NCI-H187 (cell line): ENCODE measurements at places on chromosomes 13 and 19.
A peak's percentile ranks its signal among the peaks of the same experiment; 100 is the strongest.

DNA sequence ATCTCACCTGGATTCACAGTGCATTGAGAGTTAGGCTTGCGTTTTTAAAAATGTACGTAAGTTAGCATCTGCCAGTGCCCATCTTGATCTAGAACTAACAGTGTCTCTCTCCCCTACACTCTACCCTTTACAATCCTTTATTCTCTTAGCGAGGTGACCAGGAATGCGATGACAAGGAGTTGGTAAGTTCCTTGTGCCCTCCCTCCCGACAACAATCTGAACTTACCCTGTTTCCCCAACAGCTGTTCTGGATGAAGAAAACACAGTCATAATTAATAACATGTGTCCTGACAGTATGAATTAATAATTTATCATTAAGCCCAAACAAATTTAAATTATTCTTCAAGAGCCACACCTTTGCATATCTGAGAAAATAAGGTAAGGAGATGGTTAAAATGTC lies 6.3 kb downstream of the TSHZ3 start:
- DNase-seq: no peak

- no peak for DNase-seq
These were observed 292.9 kb downstream of the DNAJC15 start for GRCh38 chr13:43316281-43316680.

DNA sequence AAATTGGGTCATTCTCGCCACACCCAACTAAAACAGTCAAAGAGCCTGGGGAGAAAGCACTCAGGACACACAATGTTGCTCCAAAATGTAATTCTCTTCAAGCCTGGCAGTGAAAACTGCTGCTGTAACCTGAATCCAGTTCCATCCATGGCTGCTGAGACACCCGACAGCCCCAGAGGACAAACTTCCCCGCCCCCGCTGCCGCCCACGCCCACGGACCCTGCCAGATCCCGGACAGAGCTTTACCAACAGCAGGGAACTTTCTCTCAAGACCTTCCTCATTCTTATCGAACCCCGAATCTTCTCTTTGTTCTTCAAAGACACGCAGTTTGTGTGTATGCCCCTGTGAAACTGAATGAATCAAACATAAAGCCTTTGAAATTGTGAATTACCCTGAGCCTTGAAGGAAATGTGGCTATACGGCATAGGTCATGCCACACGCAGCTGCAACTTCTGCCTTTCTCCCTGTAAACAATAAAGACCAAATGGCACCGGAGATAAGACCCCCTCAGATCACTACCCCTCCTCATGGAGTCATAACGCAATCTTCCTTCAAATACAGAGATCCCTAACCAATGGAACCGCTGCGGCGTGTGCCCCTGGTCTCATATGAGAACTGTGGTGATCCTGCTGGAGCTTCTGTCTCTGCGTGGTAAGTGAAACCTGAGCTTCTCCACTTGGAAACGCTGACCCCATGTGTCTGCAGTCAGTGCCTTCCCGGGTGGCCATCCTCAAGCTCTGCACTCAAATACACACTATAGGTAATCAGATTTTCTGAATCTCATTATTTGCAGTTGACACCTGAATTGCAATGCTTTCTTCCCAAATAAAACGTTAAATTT lies 4.8 kb upstream of the LAMP1 start:
- no peak for DNase-seq

DNA sequence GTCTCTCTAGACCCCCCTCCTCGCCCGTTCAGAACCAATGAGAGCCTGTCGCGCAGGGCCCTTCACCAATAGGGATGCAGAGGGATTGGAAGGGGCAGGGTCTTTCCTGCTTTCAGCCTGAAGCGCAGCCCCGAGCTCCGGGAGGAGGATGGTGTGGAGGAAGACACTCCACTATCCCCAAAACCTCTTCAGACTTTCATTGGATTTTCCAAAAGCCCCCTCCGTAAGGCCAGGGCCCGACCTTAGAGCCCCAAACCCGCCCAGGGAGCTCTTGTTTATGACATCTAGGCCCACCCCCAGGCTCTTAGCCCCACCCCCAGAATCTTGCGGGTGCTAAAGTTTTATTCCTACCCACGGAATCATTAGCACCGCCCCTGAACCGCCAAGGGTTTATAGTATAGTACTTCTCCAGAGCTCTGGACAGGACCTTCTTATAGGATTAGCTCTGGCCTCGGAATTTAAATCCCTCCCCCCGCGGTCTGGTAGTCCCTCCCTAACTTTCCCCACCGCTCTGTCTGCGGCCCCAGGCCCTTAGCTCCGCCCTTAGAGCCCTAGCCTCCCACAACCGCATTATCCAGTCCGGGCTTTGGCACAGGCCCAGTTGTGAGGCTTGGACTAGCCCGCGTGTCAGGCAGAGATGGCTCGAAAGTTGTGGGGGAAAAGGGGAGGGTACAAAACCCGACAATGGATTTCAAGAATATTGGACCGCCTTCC lies 6.6 kb upstream of the EML2 start:
- peak; percentile 52 for DNase-seq

DNA sequence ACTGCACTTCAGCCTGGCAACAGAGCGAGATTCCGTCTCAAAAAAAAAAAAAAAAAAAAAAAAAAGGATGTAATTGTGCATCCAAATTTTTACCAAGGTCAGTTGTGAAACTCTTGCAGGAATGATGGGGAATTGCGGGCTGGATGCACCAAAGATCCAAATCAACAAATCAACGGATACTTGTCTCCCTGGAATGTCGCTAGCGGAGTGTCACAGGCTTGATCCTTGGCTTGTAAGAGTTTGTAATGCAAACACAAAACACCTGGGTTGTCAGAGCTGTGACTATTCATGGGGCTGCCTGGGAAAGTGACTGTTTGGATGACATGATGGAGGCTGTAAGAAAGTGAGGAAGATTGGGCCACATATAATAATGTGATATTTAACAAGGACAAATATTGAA lies 4.2 kb downstream of the KANK3 start:
- DNase-seq: no peak

DNA sequence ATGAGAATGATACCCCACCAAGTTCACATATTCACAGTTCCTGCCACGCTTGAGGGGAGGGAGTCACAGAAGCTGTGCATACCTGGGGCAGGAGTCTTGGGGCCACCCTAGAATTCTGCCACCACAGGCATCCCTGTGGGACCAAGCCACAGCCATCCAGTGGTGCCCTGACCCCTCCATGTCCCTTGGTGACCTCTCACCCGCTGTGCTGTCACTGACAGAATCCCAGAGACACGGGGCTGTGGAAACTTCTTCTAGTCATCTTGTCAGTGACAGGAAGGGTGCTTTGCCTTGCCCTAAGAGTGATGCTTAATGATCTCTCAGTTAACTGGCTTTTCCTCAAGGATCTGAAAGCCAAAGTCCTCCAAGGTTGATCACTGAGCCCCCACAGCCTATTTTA lies 58.4 kb upstream of the UQCRFS1 start:
- no peak for DNase-seq

DNA sequence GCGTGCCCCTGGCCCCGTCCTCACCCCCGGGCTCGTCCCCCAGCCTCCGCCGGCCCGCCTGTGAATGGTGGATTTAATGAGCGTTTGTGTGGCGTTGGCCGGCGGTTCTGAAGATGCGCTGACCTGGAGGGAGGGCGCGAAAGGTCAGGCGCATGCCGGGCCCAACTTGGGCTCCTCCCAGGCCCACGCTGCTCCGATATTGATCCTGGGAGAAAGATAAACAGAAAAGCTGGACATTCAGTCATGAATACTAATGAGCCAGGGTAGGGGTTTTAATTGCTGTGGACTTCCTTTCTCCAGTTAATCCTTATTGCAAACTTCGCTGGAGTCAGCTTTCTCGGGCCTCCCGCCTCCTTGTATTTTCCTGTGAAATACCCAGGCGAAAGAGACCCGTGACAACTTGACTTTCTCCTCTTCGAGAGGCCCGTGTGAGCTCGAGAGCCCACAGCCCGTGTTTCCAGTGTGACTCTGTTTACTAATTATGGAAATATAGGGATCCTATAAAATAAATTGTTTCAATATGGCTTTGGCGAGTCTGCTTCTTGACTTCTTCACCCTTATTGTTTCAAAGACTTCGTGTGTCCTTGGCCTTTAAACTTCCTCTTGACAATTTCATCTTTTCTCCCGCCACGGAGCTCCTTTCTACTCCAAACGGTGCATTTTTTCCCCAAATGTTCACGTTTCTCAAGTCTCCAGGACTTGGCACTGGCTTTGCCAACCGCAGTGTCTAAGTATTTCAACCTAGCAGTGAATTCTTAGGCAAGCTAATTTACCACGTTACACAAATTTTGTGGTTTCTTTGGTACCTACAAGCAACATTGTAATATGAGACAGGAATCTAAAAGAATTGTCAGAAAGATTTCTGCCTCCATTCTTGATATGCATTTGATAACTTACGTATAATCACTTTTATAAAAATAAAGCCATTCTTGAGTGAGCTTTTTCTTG lies 10.5 kb downstream of the ZIC2 start:
- DNase-seq: no peak

GRCh38 chr13:88908961-88909441 lies 1237.8 kb downstream of the SLITRK5 start:
- DNase-seq: no peak

DNA sequence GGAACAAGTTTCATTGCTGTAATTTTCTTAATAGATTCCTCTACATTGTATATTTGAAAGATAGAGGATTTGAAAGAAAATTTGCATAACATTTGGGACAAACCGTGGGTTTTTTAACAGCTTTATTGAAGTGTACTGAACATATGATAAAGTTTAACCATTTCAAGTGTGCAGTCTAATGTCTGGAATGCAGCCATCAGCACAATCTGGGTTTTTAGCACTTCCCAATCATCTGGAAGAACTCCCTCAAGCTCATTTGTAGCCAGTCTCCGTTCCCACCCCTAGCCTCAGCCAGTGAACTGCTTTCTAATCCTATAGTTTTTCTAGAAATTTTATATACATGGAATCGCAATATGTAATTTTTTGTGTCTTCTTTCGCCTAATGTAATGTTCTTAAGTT lies 12.6 kb downstream of the METTL21C start:
- DNase-seq: no peak

GRCh38 chr19:7658219-7658686 lies 10.6 kb upstream of the RETN start:
- no peak for DNase-seq

DNA sequence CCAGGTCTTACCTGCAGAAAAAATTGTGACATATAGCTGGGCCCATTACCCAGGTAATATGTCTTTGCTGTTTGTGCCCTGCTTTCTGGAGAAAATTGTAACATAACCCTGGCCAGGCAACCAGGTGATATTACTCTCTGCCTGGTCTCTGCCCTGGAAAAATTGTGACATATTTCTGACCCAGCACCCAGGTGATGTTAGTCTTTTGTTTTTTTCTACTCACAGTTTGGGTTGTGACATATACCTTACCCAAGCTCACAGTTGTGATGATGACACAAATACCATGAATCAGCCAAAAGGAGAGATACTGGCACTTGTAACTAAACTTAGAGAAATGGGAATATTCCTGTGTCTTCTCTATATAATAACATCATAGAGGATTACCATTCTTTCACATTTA lies 6.5 kb upstream of the ZNF726 start:
- no peak for DNase-seq

- DNase-seq: no peak
These were observed 27.5 kb upstream of the SIGLEC11 start for GRCh38 chr19:49988433-49988832.

- DNase-seq: no peak
These were observed 75.7 kb downstream of the DPF1 start for GRCh38 chr19:38148337-38148736.

DNA sequence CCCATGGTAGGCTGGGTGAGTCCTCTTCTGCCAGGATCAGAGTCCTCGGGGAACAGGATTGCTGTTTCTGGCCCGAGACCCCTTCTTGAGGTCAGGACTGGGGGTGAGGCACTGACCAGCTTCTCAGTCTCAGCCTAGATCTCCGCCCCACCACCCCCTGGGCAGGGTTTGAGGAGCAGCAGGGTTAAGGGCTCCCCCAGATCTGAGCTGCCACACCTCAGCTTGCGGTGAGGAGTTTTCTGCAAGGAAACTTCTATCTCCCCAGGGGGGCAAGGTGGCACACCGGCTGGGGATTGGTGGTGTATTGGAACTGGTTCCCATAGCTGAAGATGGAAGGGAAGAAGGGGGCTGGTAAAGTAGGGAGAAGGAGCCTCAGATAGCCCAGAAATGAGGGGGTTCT lies 19.5 kb downstream of the CHST8 start:
- no peak for DNase-seq

GRCh38 chr13:78827471-78827870 lies 168.5 kb upstream of the OBI1 start:
- DNase-seq: no peak

- no peak for DNase-seq
These were observed 29.3 kb downstream of the WDFY2 start for GRCh38 chr13:51613535-51613934.

DNA sequence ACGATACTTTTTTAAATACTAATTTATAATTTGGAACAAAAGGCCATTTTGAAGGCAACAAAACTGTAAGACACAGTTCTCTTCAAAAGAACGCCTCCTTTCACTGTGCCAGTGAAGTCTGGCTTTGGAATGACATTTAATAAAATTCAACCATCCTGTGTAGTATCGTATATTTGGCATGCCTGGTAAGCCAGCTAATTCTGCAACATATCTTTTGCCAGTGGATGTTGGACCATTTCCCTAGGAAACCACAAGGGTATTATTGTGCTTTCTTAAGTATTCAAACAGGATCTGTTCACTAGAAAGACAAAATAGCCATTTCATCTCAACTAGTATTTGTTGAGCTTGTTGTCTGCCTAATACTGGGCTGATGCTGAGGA lies 111.6 kb downstream of the RGCC start:
- DNase-seq: no peak

GRCh38 chr19:2722541-2723344 lies 1.6 kb upstream of the DIRAS1 start:
- no peak for DNase-seq

- no peak for DNase-seq
These were observed at the start of gene MAP3K10 for GRCh38 chr19:40190891-40191835. Gene MAP3K10, plus strand, starts transcription at chr19:40191426. Its CDS starts 606 bp downstream, at chr19:40192032.

DNA sequence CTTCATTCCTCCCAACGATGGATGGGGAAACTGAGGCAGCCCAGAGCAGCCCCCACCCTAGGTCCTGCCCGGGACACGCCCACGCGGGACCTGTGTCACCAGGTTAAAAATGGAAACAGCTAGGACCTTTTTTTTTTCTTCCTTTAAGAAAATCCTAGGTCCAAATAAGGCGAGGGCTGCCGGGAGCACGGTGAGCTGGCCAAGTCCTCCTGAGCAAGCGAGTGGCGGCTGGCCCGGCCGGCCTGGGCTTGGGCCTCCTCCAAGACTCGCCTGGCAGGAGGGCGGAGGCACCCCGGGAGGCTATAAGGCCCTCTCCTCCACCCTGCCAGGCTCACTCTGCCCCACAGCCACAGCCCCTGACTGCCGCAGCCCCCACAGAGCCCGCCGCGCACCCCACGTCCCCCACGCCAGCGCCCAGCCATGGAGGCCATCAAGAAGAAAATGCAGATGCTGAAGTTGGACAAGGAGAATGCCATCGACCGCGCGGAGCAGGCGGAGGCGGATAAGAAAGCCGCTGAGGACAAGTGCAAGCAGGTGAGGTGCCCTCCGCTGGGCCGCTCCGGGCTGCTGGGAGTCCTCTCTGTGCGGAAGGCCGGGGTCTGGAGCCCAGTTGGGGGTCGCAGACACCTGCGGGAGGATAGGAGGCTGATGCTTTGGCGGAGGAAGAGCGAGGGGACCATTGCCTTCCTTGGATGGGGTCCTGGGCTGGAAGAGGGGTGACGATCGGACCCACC lies 8.9 kb upstream of the TPM4 start:
- DNase-seq: no peak
